Dorsolateral prefrontal cortex (tissue), 122 donors: ENCODE measurements at places on chromosomes 11 and 22.
A peak's percentile ranks its signal among the peaks of the same experiment; 100 is the strongest.

DNA sequence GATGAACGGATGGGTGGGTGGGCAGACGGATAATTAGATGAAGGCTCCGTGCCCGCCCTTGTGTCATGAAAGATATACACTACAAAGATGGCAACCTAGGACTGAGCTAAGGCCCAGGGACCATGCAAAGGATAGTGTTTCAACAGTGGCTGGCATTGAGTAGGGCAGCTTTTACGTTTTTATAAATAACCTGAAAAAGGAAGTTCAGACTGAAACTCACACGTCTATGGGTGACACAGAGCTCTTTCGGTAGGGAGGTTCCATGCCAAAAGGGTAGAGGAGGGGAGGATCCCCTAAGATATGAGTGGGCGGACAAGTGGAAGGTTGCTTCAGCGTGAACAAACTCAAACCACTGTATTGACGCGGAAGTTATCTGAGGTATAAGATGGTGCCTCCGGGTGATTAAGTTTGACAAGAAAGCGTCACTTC is 90.5 kb downstream of the UBASH3B start:
- DNase-seq: no peak

DNA sequence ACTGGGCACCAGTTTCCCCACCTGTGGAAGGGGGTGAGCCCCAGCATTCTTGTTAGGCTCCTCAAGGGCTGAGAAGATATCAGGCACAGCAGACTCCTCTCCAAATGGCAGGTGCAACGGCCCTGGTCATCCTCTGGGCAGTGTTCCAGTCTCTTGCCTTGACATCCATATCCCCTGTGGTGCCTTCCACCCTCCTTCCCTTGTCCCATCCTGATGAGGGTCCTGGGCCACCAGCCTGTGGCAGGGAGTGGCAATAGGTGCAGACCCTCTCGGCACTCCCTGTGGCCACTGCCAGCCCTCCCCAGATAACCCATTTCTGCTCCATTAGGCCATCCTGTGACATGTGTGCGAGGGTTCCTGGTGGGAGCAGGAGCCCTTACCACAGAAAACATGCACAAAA is 78.8 kb upstream of the NECTIN1 start:
- DNase-seq: no peak

DNA sequence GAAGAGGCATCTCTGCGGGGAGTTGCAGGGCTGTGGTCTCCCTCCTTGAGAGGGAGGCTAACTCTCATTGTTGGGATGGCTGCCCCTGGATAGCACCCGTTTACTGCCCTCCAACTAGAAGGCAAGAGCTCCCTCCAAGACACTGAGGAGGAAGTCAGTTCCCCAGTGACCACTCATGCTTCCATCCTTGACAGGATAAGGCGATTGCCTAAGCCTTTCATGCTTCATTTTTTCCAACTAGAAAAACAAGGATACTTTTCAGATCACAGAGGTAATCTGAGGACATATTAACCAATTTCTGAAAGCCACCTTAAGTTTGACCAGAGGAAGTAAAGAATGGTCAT is 186.6 kb downstream of the MAML2 start:
- DNase-seq: no peak

DNA sequence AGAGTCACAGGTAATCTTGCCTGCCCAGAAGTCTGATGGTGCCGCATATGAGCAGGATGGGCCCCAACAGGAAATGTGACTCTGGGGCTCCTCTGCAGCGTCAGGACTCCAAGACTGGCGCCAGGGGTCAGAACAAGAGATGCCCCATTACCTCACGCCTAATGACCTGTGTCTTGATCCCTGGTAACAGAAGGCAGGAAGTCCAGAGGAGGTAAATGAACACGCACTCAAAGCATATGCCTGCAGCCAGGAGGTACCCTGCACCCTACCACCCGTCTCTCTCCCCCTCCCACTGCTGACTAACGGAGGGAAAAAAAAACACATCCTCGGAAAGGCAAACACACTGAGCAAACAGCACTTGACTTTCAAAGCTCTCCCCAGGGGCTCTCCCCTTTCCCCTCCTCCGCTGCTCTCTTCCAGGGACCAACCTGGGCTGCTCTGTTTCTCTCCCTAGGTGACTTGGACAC is 37.3 kb downstream of the ABCC8 start:
- DNase-seq: no peak

- DNase-seq: no peak
Measured at GRCh38 chr11:116893906-116894305, 56.5 kb upstream of the APOA1 start.

DNA sequence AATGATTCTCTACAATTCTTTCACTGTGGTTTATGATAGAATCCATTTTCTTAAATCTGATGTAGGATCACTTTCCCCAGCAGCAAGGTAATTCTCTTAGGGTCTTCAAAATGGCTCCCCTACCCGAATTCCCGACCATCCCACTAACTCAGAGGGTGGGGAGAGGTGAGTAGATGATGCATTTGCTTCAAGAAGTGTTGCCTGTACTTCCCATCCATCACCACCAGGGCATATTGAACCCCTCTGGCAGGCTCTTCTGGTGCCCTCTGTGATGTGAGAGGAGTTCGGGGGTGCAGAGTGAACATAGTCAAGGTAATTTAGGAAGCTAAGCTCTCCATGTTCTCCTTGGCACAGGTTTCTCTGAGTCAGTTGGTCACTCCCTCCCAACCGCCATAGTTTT is 52.3 kb downstream of the ZNRF3 start:
- no peak for DNase-seq

GRCh38 chr11:121270001-121270678 is 22.4 kb upstream of the SC5D start:
- DNase-seq: no peak

- DNase-seq: no peak
Measured at GRCh38 chr11:79312617-79313529, 128.0 kb downstream of the TENM4 start.

- no peak for DNase-seq
Measured at GRCh38 chr11:1934335-1935155, 12.6 kb upstream of the MRPL23 start.

DNA sequence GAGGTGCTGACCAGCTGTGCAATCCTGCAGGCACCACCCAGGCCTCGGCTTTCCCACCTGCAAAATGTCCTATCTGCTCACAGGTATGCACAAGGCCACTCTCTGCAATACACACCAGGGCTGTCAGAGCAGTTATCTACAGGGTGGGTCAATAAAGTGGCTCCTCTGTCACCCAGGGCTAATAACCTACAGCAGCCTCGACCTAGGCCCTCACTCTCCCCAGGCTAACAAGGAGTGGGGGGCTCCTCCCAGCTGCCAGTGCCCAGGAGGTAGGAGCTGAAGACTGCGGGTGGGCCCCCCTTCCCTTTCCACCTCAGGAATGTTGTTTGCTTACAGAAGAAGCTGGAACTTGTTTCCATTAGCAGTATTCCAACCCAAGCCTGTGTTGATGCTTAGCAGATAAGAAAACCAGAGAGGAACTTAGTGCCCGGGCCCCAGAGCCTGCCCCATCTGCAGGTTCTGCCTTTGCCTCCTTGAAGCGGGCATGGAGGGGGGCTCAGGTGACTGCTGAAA is 26.8 kb downstream of the MYH9 start:
- DNase-seq: no peak

GRCh38 chr22:39208013-39208680 is 36.6 kb downstream of the PDGFB start:
- no peak for DNase-seq

GRCh38 chr11:123760894-123761293 is 6.6 kb upstream of the OR6X1 start:
- no peak for DNase-seq

GRCh38 chr11:48003926-48004325 is 23.6 kb downstream of the PTPRJ start:
- no peak for DNase-seq

GRCh38 chr11:57779276-57779675 is 17.7 kb downstream of the CTNND1 start:
- peak; percentile 25 for DNase-seq

- DNase-seq: no peak
Measured at GRCh38 chr22:44314425-44315067, 1.8 kb upstream of the SHISAL1 start.

GRCh38 chr11:13348305-13348704 is 70.7 kb downstream of the BMAL1 start:
- DNase-seq: no peak

DNA sequence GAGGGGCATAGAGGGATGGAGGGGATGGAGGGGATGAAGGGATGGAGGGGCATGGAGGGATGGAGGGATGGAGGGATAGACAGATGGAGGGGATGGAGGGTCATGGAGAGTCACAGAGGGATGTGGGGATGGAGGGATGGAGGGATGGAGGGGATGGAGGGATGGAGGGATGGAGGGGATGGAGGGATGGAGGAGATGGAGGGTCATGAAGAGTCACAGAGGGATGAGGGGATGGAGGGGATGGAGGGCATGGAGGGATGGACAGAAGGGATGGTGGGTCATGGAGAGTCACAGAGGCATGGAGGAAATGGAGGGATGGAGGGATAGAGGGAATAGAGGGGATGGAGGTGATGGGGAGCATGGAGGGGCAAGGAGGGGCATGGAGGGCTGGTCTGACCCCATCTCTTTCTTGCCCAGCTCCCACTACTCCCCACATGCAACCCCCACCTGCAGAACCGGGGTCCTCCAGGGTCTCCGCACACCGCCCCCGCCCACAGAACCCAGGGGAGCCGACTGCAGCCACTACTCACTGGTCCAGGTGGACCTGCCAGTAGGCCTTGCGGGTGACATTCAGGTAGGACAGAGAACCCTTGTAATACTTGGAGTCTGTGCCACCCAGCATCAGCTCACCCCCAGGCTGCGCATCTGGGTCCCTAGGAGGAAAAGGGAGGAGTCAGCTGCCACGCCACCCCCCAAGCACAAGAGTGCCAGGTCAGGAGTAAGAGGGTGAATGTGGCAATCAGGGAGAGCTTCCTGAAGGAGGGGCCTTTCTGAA is 4.2 kb upstream of the IFITM10 start:
- peak; percentile 34 for DNase-seq

- no peak for DNase-seq
Measured at GRCh38 chr22:43101306-43101705, 9.2 kb upstream of the BIK start.

DNA sequence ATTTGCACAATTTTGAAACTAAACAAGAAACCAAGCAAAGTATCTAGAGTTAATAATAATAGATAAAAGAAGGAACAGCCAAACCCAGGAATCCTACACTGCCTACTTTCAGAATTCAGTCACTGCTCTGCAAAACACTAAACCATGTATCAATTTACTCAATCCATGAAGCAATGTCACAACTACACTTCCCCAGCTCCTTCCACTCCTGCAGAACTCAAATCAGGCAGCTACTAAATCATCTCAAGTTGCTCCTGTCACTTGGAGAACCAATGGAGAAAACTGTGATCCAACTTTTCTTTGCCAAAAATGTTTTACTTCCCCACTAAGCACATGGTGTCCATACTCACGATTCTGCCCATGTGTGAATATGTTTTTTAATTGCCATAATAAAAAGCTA is 24.9 kb upstream of the C11orf58 start:
- DNase-seq: no peak

- DNase-seq: no peak
Measured at GRCh38 chr22:37273126-37273845, 9.0 kb upstream of the CYTH4 start.

DNA sequence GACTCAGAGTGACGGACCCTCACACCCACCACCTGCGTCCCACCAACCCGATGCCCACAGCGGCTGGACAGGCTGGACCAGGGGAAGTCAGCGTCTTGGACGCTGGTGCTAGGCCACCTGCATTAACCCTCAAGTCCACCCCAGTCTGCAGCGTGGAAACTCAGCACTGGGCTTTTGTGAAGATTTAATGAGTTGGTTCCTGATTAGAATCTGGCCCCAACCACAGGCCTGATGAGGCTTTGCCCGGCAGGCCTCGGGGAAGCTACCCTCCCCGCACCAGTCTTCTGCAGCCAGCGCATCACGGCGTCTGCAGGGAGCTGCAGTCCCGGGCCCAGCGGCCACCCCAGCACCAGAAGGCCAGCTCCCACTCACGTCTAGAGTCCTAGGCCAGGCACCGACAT is 101.0 kb downstream of the BRD1 start:
- no peak for DNase-seq

GRCh38 chr11:103619938-103620337 is 416.5 kb upstream of the DDI1 start:
- DNase-seq: no peak

GRCh38 chr11:24422376-24422775 is 74.5 kb upstream of the LUZP2 start:
- no peak for DNase-seq

- no peak for DNase-seq
Measured at GRCh38 chr11:124581817-124582216, 12.0 kb downstream of the OR8A1 start.

DNA sequence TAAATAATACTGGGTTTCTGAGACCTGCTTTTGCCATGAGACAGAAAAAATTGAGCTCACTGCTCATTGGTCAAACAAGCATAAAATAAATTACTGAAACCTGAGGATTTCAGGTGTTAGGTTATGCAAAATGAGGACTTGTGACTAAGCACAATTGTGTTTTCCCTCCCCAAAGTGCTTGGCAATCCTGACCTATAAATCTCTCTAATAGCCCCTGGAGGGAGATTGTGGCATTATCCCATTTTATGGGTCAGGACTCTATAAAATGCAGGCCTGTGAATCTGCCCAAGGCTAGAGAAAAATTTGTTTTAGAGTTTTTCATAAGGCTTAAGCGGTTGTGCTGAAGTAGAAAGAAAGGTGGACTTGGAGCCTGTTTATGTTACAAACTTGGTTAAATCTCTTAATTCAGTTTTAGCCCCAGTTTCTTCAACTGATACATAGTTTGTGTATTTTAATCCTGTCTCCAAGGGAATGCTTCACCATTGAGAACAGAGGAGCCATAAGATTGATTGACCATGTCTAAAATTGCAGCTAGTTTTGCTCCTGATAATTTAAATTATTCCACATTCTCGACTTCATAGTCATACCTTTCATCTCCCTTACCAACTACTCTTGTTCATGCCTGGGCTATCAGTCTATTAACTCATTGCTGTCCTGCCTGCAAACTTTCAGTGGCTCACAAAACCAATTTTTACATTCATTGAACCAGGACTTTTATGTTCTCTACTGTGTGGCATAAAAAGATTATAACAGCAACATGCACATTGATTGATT is 63.6 kb upstream of the LRRC4C start:
- no peak for DNase-seq

DNA sequence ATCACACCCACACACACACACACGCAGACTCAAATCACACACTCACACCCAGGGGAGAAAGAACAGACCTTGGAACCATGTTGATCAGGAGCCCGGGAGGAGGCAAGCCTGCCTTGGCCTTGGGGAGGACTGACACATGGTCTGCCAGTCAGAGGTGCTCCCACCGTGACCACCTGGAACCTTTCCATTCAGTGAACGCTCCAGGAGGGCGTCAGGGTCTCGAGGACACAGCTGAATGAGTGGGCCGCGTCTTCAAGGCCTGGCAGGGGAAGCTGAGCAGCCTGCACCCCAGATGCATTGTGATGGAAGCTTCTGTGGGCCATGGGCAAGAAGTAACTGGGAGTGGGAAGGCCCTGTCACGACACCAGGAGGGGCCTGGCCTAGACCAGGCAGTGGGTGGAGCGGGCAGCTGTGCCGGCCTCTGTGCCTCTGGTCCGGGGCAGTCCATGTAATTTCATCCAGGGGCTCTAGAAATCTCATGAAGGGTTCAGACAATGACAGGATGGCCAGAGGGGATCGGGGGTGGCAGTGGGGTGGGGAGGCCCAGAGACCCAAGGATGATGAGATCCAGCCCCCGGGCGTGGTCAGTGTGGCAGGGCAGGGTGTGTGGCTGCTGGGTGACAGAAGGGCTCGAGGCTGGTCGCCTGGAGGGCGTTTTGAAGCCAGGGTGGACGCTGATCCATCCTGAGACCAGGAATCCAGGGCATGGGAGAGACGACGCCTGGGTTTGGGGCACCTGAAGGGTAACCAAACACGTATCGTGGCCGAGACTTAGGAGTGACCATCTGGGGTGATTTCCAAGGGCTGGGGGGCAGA is 53.7 kb downstream of the IGF2 start:
- DNase-seq: no peak

GRCh38 chr22:22167791-22168189 is 76.8 kb upstream of the VPREB1 start:
- no peak for DNase-seq
